Bronchial epithelial cell (primary cell): ENCODE measurements at places on chromosomes 11 and 22. TPM values are rescaled to one million over a fixed set of nuclear protein-coding genes. Genes with fewer than 3 reads are reported as not detected.

DNA sequence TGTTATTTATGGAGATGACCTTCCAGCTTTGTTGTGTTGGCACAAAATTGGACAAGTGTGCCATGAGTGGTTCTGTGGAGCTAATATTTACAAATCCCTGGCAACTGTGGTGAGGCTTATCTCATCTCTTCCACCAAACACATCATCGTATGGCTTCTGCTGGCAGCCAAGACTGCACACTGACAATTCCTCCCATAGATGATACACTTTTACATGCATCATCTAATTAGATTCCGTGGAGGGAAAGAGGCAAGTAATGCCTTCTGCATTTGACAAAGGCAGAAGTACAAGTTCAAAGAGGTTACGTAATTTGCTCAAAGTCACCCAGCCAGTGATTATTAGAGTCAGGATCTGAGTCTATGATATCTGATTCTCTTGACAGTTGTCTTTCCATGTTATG is 62.7 kb upstream of the KIRREL3 start:
- no peak for DNase-seq

DNA sequence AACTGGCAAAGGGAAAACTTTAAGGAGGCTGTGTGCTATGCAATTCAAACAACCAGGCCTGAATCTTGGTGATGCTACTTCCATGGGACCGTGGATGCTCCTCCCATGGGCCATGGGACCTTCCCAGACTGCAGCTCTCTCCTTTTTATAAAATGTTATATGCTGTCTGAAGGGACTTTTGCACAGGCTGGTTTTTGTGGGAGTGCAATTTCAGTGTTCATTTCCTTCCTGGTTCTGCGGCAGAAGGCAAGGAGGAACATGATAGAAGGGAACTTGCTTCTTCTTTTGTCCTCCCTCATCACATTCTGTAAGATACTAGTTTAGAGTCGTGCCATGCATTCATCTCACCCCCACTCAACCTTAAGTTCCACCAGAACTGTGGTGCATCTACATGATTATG is 68.9 kb downstream of the C11orf58 start:
- no peak for DNase-seq

DNA sequence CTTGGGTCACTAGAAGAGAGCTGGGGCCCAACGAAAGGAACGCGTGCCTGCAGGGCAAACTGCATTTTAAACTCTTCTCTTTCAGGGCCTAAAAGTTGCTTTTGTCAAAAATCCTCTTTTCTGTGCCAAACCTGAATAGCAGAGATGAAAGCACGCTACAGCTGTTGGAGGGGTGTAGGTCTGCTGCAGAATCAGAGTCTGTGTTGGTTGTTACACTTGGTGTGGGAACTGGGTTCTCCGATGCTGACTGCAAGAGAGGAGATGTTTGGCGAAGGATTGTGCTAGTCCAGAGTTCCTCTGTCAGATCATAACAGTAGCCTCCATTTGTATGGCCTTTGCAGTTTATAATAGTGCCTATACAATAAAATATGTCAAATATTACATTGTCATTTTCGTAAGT is 41.8 kb downstream of the BARX2 start:
- DNase-seq, result no peak

KRTAP5-11 gene
- total RNA-seq, result not detected in 2 replicates

PHF21B gene
- total RNA-seq, result not detected in 2 replicates

PATE4 gene
- total RNA-seq, result not detected in 2 replicates

POU2AF2 gene
- not detected in 2 replicates for total RNA-seq
